Renal pelvis (tissue), 12 donors: ENCODE measurements at places on chromosomes 3 and 15.

GRCh38 chr15:33612721-33613304 lies 302.0 kb downstream of the RYR3 start:
- no peak for DNase-seq

DNA sequence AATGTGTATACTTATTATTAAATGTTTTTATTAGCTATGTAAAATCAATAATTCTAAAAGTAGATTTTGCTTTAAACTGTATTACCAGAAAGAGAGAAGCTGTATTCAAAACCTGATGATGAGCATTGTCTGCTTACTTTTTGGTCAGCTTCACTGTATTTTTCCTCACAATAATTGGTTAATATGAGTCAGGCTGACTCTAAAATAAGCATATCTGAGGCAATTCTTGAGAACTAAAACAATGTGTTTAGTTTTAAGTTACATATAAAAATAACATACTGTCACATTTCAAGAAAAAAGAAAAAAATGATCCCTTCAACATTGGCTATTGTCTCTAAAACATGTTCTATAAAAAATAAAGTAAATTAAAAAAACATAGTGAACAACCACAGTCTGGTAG lies 66.1 kb downstream of the EPHA3 start:
- DNase-seq: no peak

DNA sequence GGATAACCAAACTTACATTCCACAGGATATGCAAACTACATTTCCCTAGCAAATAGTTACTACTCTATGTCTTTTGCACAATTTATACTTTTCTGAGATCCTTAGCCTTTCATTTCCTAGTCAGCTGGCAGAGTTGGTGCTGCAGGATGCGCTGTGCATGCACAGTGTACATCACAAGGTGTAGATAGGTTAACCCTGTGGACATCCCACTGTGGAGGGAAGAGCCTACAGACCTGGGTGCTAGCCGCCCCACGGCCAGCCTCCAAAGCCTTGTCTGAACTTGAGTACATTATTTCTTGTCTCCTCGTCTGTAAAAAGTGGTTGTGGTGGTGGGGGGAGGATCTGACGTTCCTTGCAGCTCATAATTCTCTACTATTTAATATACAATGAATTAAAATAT lies 3.5 kb downstream of the TNFSF10 start:
- no peak for DNase-seq

DNA sequence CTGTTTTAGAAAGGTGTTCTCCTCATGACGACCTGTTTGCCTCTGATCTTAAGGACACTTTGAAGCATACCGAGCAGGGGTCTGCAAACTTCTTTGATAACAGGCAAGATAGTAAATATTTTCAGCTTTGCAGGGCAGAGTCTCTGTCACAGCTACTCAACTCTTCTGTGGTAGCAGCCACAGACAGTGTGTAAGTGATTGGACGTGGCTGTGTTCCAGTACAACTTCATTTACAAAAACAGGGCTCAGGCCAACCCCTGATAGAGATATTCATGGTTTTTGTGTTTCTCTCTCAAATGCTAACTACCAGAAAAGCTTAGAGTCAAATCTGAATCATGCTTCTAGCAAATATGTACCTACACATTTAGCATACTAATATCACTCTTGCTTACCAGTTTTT lies 51.5 kb downstream of the TGFBR2 start:
- no peak for DNase-seq
